ENCODE measurements at places on chromosomes 12 and 14.

DNA sequence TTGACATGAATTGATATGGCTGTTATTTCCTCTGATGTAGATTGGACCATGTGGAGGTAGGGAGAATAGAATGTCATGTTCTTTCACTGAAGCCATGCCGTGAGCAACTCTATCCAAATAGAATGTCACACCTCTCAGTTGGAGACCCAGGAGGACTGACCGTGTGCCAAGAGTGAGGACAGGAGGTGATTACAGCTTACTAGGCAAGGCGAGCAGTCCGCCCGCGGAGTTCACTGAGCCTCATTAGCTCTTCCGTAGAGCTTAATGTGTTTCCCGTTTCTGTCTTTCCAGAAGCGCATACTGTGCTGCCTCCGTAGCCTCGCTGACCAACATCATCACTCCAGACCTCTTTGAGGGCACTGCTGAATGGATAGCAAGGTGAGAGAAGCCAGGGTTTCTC lies 45.6 kb downstream of the FNTB start:
- DNase-seq = no peak

GRCh38 chr12:16607906-16608775 lies 2.2 kb upstream of the LMO3 start:
- no peak for DNase-seq

DNA sequence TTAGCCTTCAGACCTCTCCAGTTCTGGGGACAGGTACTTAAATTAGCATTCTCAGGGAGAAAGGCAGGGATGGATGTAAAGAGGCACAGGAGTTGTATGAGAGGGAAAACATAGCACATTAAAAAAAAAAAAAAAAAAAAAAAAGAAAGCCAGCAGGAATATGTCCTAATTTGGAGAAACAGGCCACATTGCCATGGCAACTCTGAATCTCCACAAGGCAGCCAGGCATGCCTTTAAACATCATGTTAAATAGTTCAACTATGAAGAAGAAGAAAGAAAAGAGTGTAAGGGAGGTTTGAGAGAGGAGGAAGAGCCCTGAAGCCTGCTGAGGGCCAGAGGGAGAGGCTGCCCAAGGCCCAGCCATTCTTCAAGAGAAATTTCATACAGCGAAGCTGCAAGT lies 145.8 kb downstream of the GRIN2B start:
- DNase-seq = no peak

DNA sequence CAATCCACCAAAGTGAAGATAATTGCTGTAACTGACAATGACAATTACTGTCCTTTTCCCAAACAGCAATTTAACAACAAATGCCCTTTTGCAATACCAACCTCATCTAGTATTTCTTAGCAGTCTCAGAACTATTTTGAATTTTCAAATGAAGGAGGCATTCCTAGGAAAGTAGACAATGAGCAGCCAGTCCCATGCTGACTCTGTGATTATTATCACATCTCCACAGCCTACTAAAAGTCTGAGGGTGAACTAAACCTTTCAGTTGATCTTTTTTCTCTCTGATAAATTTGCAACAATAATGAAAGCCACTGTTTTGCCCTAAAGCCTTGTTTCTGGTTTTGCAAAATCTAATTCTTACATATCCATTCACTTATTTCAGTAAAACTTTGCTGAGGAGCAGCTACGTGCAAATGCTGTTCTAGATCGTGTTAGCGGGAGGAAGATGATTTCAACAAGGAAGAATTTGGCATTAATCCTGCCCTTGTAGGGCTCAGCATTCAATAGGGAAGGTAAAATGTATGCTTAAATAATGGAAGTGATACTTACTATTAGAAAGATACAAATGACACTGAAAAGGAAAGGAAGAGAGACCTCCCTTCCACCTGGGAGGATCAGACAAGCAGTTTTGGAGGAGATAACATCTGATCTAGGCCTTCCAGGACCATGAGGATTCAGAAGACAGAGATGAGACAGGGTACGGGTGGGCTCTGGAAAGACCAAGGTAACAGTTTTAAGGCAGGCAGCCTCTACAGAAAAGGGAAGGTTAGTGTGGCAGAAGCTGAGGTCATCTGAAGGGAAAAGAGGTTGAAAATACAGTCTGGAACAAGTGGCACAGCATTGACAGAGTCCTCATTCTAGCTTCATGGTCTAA lies 47.4 kb downstream of the SLC38A1 start:
- DNase-seq = no peak

- DNase-seq = no peak
Measured at GRCh38 chr12:53244337-53244736, 12.3 kb upstream of the RARG start.

Measured in activated CD4-positive, CD25-positive, alpha-beta regulatory T cell treated with anti-CD3 and anti-CD28 coated beads, Interleukin-2, amount 50 U/mL, for 16 hours (primary cell).